Left renal pelvis (tissue), 4 donors: ENCODE measurements at places on chromosomes 12 and 14. TPM values are rescaled to one million over a fixed set of nuclear protein-coding genes. Genes with fewer than 3 reads are reported as not detected.

DNA sequence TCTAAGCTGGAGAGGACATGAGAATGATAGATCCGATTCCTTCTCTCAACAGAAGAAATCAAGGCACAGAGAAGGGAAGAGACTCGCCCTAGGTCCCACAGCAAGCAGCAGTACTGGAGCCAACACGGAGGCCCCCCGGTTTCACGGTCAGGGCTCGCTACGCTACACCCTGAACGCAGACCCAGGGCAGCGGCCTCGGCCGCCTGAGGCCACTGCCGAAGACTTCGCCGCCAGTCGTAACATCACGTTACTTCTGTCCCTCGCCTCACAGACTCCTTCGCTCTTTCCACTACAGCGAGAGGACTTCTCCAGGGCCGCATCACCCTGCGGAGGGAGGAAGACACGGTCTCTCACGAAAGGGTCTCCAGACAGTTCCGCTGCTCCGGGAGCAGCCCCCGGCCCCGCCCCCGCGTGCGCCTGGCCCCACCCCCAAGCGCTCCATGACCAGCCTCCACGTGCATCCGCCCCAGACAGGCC lies 411 bp upstream of the DCAF4 start:
- DNase-seq = no peak

- DNase-seq = no peak
Measured at GRCh38 chr14:37991027-37991426, 216.7 kb upstream of the SSTR1 start.

The NXPH4 gene
- polyA plus RNA-seq = 6.5 TPM

The CD27 gene
- 1.1 TPM for polyA plus RNA-seq

DNA sequence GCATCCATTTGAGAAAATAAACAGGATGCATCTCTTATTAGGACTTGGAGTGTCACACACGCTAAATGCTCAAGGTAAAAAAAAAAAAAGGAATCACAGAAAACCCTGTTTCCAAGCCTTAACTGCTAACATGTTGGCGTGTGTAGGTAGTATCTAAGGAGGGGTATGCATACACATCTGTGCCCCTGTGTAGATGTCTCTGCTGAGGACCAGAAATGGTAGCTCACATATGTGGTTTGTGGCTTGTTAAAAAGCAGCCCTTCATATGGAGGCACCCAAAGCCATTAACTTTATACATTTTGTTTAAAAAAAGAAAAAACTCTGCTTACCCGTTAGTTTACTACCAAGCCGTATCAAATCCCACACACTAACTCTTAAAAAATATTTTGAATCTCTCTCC lies 314.1 kb downstream of the SNAPC1 start:
- no peak for DNase-seq

DNA sequence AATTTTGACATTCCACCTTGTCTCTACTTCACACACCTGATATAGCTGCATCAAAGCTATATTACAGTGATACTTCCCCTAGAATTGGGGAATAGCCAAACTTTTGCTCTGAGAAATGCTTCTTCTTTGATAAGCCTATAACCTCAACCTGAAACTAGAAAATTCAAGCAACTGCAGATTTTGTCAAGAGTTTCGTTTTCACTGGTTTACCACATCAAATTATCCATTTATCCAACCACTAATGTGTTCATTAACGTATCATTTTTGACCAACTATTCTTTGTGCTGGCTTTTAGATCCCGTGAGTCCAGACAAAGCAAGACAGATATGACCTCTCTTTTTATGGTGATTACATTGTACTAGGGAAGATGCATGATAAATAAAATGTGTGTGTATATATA lies 13.5 kb upstream of the TAS2R46 start:
- DNase-seq = no peak

The DHRS2 gene
- 2.0 TPM for polyA plus RNA-seq

- DNase-seq = no peak
Measured at GRCh38 chr12:92191061-92191460, 45.4 kb upstream of the BTG1 start.

GRCh38 chr12:131607658-131608447 lies 103.0 kb upstream of the SFSWAP start:
- no peak for DNase-seq

GRCh38 chr12:16187660-16188059 lies 89.8 kb downstream of the SLC15A5 start:
- DNase-seq = no peak

GRCh38 chr12:104381731-104382480 lies 74.8 kb upstream of the CHST11 start:
- DNase-seq = peak; percentile 68

DNA sequence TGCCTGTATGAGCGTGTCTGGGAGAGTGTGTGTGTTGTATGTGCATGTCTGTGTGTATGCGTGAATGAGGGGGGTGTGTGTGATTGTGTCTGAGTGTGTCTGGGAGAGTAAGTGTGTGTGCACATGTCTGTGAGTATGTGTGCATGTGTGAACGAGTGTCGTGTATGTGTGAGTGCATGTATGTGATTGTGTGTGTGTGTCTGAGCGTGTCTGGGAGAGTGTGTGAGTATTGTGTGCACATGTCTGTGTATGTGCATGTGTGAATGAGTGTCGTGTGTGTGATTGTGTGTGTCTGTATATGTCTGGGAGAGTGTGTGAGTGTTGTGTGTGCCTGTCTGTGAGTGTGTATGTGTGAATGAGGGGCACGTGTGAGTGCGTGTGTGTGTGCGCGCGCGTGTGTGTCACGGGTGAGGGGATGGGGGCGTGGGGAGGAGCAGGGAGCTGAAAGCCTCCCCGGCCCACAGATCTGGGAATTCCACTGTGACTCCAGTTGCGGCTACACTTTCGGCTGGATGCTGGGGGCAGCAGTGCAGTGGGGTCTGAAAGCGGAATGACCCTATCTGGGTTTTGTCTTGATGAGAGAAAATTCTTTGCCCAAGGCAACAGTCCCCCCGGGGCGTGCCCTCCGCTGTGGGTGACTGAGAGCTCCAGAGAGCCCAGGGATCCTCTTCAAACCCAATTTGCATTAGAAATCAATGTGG lies 138.1 kb upstream of the MED13L start:
- DNase-seq = no peak

- DNase-seq = no peak
Measured at GRCh38 chr14:100110816-100111215, 45.6 kb downstream of the EVL start.

The CS gene
- 197 TPM for polyA plus RNA-seq

GRCh38 chr14:24845851-24846250 lies 204.1 kb downstream of the STXBP6 start:
- no peak for DNase-seq

The HCAR1 gene
- 7.8 TPM for polyA plus RNA-seq

DNA sequence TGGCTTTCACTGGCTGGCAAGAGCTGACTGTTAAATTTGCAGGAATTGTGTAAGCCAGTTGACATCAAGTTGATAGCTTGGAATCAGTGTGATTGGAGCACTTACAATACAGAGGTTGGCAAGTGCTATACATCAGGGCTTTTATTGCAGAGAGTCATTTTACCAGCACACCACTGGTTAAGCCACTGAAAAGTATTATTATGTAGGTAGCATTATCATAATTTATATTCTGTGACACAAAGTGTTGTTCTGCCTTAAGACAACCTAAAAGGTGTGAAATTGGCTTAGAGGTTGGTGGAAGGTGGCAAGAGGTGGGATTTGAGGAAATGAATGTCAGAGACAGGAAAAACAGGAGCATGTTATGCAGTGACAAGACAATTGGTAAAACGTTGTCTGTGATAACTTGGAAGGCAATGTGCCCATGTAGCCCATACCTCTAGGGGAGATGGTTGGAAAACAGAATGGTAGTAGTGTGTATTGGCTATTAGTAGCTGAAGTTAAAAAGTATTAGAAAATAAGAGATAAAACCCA lies 172.9 kb upstream of the PRICKLE1 start:
- DNase-seq = no peak

GRCh38 chr12:6143303-6143675 lies 18.8 kb upstream of the VWF start:
- DNase-seq = no peak
